RPMI8226 (cell line): ENCODE measurements at places on chromosomes 7 and 10.

GRCh38 chr7:68813551-68814080, 784.7 kb upstream of the AUTS2 start:
- peak; percentile 83 for DNase-seq

DNA sequence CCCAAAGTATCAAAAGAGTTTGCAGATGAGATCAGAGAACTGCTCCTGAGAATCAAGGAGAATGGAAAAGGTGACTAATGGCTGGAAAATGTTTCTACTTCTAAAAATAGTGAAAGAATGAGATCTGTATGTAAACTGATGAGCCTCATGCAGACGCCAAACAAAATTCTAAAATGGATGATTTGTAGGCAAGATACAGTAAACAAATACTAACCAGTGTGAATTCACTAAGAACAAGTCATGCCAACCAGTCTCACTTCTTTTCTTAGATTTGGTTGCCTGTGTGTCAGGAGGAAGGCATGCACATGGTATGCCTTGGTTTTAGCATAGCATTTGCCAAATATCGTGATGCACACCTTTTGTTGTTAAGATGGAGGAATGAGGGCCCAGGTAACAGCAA, 94.9 kb upstream of the PIK3CG start:
- DNase-seq = no peak

- no peak for DNase-seq
Observed at GRCh38 chr7:100692578-100692961, 1.5 kb downstream of the GIGYF1 start.

- DNase-seq = no peak
Observed at GRCh38 chr10:88131511-88132139, 268.2 kb downstream of the PTEN start.

DNA sequence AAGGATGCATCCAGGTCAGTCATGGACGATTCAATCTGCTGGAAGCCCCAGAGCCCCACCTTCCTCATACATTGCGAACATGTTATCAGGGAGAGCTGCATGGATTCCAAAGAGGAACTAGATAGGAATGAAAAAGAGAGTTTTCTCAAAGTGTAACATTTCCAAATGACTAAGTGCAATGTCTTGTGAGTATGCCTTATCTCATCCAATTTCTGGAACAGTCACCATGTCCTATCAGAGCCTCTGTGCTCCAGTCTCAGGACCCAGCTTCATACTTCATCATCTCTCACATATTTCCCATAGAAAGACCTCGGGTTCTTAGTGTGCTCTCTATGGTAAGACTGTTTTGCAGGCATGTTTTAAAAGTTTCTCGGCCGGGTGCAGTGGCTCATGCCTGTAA, 26.8 kb downstream of the ZC3HC1 start:
- no peak for DNase-seq

GRCh38 chr7:55211726-55212125, 153.4 kb upstream of the LANCL2 start:
- no peak for DNase-seq
